Activated B cell treated with CpG ODN at 0.5 μM for 24 hours (primary cell): ENCODE measurements at places on chromosomes 16 and 17. TPM values are rescaled to one million over a fixed set of nuclear protein-coding genes. Genes with fewer than 3 reads are reported as not detected.

- no peak for DNase-seq
Measured at GRCh38 chr17:73835605-73836004, 191.4 kb upstream of the SDK2 start.

GRCh38 chr17:69499318-69499717 is 84.8 kb downstream of the MAP2K6 start:
- DNase-seq: no peak

- DNase-seq: no peak
Measured at GRCh38 chr16:53356478-53357207, 77.6 kb upstream of the RBL2 start.

GRCh38 chr16:29990034-29990433 is 5.4 kb downstream of the HIRIP3 start:
- DNase-seq: no peak

- no peak for DNase-seq
Measured at GRCh38 chr16:35195173-35195863, 1735.9 kb downstream of the TP53TG3F start.

- DNase-seq: no peak
Measured at GRCh38 chr16:29729116-29729521, 16.7 kb downstream of the C16orf54 start.

Gene CHD9NB
- total RNA-seq: not detected in 2 replicates

Gene HCRT
- not detected in 2 replicates for total RNA-seq

Gene ABCA6
- 3.3 and 4.4 TPM in 2 replicates for total RNA-seq

Gene ARL5C
- not detected in 2 replicates for total RNA-seq

- DNase-seq: no peak
Measured at GRCh38 chr16:973366-973765, 2.6 kb upstream of the LMF1 start.
